ENCODE measurements at places on chromosomes 7 and 10.
A peak's percentile ranks its signal among the peaks of the same experiment; 100 is the strongest.

GRCh38 chr10:10685566-10685965 is 332.1 kb upstream of the CELF2 start:
- no peak for DNase-seq

DNA sequence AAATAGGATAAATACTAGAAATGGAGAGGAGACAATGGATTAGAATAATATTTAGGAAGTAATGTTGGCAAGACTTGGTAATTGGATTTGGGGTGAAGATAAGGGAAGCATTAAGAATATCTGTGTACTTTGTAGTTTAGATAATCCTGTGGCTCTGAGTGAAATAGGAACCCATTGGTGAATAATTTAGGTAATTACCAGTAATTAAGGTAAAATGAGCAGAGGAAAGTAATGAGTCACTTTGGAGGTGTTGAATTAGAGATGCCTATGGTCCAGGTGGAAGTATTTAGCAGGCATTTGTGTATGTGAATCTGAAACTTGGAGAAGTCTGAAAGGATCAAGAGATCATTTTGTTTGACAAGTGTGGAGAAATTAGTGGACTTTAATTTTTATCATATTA is 5.7 kb downstream of the C1GALT1 start:
- DNase-seq = no peak

GRCh38 chr10:12417331-12417730 is 68.0 kb downstream of the CAMK1D start:
- DNase-seq = no peak

GRCh38 chr10:2478656-2479055 is 588.7 kb upstream of the PFKP start:
- no peak for DNase-seq

DNA sequence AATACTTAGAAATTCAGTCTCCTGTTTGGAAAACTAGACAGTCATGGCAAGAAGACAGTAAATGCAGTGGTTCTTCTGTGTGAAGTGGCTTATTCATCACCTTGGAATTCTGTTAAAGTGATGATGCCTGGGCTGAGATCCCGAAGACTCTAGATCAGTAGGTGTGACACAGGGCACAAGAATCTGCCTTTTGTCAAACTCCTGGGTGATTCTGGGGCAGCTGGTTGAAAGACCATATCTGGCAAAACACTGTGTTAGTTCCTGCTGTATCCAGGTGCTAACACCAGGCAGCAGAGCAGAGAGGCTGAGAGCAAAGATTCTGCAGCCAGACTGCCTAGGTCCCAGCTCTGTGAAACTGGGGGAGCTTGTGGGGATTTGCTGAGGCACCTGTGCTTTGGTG is 26.5 kb downstream of the MRC1 start:
- no peak for DNase-seq

DNA sequence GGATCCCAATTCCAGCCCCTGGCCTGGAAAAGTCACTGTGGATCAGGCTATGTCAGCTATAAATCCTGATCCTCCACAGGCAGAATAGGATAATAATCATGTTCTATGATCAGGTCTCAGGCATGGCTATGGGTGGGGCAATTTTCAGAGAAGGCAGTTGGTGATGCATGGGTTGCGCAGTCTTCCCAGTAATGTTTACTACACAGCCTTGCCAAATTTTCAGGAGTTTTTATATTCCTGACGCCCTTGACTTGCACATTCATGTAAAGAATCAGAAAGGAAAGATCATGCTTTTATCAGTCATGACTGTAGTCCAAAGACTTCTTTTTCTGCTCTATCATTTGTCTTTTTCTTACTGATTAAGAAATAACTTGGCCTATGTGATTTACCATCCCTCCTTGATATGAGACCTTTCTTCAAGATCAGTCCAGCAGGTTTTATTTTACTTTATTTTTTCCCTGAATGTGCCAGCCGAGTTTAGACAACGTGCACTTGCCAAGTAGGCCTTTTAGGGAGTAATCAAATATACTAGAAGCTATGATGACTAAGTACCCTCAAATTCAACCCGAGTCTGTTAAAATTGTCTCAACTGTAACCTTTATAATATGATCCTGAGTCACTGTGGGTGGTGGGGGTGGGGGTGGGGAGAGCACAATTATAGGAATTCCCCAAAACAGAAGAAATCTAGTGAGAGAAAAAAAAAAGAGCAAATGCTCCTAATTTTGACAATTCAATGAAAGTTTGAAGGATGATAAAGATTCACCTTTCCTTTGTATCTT is 31.9 kb downstream of the ARL4A start:
- no peak for DNase-seq

DNA sequence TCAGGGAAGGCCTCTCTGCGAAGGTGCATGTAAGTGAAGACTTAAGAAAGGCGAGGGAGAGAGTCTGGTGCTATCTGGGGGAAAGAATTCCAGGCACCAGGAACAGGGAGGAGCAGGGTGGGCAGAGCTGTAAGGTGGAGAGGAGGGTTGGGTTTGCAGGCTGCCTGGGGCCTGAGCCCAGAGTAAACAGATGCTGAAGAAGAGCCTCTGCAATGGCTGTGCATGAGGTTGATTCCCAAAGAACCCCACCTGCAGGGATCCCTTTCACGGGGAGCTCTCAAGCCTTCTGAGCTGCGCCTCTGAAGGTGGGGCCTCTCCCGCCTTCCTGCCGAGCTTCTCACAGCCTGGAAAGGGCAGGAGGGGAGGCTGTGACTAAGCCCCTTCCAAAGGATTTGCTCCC is 115.1 kb downstream of the RNF216 start:
- DNase-seq = no peak

- no peak for DNase-seq
Measured at GRCh38 chr7:11379641-11380040, 406.0 kb downstream of the PHF14 start.

- DNase-seq = no peak
Measured at GRCh38 chr7:13875496-13876074, 113.9 kb downstream of the ETV1 start.

DNA sequence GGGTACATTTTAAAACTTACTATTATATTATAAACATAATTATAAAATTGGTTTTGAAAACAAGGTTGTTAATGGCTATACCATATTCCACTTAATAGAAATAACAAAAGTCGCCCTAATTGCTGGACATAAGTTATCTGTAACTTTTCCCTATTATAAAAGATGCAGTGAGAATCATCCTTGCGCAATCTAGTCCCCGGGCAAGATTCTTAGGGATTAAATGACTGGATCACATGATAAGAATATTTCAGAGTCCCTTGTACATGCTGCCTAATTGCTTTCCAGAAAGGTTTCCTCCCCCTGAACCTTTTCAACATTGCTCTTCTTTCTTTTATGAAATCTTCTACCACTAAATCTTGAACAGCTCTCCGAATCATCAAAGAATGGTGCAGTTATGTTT is 479.8 kb upstream of the MKI67 start:
- no peak for DNase-seq

- no peak for DNase-seq
Measured at GRCh38 chr10:103548006-103548405, 54.5 kb downstream of the NEURL1 start.

GRCh38 chr7:27010068-27010467 is 85.7 kb downstream of the HOXA1 start:
- no peak for DNase-seq

DNA sequence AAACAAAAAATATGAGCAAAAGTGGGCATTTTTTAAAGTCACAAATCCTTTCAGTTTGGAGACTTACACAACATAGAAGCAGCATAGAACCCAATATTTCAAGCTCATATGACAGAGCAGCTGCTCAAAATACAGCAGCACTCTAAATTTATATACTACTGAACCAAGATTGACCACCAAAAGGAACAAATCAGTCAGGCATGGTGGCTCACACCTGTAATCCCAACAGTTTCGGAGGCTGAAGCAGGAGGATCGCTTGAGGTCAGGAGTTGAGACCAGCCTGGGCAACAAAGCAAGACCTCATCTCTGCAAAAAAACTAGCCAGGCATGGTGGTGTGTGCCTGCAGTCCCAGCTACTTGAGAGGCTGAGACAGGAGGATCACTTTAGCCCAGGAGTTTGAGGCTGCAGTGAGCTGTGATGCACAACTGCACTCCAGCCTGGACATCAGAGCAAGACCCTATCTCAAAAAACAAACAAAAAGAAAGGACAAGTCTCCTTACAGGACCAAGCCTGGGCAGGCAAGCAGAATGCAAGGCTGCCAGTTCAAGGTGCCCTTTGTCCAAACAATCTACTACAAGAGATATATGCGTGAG is 40.0 kb downstream of the PARD3 start:
- DNase-seq = no peak

DNA sequence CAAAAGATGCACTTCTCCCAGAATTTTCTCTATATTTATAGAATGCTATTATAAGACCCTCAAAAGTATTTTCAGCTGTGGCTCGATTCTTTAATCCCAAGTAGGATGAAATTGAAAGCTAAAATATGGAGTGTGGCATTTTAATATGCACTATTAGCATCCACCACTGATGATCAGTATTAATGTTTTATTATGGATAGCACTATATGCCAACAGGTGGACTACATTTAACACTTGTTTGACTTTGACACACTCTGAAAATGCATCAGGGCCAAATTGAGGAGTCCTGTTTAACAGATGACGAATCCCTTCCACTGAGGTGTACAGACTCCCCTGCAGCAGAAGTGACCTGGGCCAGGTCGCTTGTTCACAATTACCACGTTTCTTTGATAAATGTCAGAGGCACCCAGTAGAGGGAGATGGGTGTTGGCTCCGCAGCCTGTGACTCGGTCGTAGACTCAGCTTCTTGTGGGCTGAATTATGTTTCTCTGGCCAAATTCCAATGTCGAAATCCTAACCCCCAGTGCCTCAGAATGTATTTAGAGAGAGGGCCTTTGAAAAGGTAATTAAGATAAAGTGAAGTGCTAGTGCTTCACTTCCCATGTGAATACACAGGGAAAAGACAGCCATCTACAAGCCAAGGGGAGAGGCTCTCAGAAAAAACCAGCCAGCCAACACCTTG is 48.1 kb downstream of the WIPF3 start:
- DNase-seq = no peak

GRCh38 chr7:122622682-122623081 is 76.2 kb downstream of the RNF133 start:
- no peak for DNase-seq

DNA sequence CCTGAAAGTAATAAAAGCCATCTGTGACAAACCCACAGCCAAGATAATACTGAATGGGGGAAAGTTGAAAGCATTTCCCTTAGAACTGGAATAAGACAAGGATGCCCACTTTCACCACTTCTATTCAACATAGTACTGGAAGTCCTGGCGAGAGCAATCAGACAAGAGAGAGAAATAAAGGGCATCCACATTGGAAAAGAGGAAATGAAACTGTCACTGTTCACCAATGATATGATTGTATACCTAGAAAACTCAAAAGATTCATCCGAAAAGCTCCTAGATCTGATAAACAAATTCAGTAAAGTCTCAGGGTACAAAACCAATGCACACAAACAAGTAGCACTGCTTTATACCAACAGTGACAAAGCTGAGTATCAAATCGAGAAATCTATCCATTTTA is 581.7 kb upstream of the TEX47 start:
- DNase-seq = no peak

GRCh38 chr7:146655928-146656797 is 539.6 kb downstream of the CNTNAP2 start:
- peak; percentile 95 for DNase-seq

DNA sequence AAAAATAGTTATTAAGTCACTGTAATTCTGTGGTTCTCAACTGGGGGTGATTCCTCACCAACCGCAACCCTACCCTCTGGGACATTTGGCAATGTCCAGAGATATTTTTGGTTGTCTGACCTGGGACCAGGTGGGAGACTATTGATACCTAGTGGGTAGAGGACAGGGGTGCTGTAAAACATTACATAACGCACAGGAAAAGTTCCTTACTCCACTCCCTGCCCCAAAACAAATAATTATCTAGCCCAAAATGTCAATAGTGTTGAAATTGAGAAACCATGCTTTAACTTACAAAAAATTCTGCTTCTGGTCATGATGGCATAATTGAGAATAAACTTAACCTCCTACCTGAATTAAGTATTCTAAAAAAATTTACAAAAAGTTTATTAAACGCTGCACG is 177.7 kb upstream of the FEZF1 start:
- DNase-seq = no peak

- no peak for DNase-seq
Measured at GRCh38 chr10:29957907-29958331, 101.5 kb downstream of the JCAD start.

- DNase-seq = no peak
Measured at GRCh38 chr7:82249979-82250378, 193.6 kb downstream of the CACNA2D1 start.

DNA sequence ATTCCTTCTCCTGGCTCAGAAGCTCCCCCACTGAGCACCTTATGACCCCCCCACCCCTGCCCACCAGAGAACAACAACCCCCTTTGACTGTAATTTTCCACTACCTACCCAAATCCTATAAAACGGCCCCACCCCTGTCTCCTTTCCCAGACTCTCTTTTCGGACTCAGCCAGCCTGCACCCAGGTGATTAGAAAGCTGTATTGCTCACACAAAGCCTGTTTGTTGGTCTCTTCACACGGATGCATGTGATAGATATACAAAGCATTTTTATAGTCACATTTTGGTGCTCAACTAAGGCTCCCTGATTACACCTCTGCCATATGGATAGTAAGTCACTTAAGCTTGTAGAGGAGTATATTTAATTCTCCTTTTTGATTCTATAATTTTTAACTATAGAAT is 985.8 kb downstream of the REEP3 start:
- no peak for DNase-seq

GRCh38 chr10:114359953-114360345 is 44.4 kb downstream of the AFAP1L2 start:
- no peak for DNase-seq

- peak; percentile 69 for DNase-seq
Measured at GRCh38 chr7:67636348-67637022, 639.9 kb downstream of the TYW1 start.

DNA sequence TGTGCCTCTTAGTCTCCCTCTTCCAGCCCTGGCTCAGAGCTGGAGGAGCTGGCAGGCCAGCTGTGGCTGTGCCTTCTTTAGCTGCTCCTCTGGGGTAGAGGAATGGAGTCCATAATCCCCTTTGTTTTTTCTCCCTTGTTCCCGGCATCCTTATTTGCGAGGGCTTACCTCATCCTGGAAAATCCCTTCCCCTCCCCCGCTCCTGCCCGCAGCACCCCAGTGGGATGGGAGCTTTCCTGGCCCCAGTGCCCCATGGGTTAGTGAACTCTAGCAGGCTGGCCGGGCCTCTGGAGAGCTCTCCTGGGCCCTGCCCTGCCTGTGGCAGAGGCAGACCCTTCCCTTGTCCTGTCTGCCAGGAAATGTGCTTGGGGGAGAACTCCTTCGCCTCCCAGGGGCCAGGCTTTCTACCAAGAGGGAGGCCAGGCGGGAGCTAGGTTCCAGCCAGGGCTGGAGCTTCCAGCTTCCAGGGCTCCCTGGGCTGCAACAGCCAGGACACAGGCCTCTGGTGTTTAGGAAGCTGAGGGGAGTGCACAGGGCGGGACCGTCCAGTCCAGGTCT is 16.5 kb upstream of the TRIM8 start:
- no peak for DNase-seq

GRCh38 chr10:113234481-113234880 is 284.4 kb downstream of the TCF7L2 start:
- no peak for DNase-seq

DNA sequence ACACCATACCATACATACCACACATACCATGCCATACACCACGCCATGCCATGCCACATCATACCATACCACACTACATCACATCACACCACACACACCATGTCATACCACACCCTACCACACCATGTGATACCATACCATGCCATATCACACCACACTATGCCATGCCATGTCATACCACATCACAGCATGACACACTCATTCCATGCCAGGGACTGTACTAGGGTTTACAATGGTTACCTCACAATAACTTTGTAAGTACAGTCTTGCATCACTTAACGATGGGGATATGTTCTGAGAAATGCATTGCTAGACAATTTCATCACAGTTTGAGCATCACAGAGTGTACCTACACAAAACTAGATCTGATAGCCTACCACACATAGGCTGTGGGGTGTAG is 14.5 kb downstream of the PYROXD2 start:
- DNase-seq = no peak
